ENCODE measurements at places on chromosomes 6 and 20. TPM values are rescaled to one million over a fixed set of nuclear protein-coding genes. Genes with fewer than 3 reads are reported as not detected.

SEL1L2 gene
- total RNA-seq = 2.2 TPM

FABP7 gene
- 887 TPM for total RNA-seq

AGER gene
- 0.63 TPM for total RNA-seq

CCN5 gene
- total RNA-seq = not detected

BMP7 gene
- 16.9 TPM for total RNA-seq

TSBP1 gene
- not detected for total RNA-seq
